Renal pelvis (tissue), 12 donors: ENCODE measurements at places on chromosomes 3 and 15. TPM values are rescaled to one million over a fixed set of nuclear protein-coding genes. Genes with fewer than 3 reads are reported as not detected.

Gene RHCG
- 2.0 TPM for polyA plus RNA-seq

Gene GP5
- 0.71 TPM for polyA plus RNA-seq

Gene EMC7
- polyA plus RNA-seq: 84.8 TPM

DNA sequence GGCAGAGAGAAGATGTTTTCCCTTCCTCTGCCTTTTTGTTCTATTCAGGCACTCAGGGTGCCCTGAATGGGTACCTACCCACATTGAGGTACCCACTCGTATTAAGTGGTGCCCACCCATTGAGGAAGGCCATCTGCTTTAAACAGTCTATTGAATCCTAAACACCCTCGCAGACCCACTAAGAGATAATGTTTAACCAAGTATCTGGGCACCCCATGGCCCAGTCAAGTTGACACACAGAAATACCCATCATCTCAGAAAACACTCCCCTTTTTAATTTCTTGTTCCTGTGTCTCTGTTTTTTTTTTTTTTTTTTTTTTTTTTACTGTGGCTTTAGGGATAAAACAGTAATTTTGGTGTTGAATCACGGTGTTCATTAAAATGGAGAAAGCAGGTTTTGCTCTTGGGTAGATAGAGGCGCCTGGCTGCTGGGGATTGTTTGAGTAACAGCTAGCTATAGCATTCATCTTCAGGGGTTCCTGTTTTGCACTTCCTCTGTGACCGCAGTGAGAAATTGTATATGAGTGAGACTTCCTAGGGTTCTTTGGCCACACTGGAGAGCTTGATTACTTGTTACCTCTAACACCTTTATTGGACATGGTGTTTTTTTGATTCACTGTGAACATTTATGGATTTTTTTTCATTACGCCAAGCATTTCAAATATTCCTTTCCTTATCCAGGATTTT, 259.1 kb downstream of the PTPRG start:
- no peak for DNase-seq

DNA sequence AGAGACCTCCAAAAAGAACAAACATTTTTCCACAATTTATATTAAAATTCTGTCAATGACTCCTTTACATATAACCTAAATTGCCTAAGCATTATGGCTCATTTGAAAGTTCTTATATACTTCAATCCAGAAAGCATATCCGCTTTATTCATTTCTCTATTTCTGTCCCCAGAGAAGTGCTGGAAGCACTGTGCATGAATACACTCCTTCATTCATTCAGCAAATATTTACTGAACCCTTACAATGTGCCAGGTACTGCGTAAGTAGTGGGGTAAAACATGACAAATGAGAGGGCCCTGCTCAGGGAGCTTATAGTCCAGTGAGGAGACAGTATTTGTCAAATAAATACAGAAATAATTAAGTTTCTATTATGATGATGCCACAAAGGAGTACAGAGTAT, 3.3 kb downstream of the PDCD10 start:
- no peak for DNase-seq

- DNase-seq: peak; percentile 93
These were observed 19.7 kb downstream of the TMEM43 start for GRCh38 chr3:14144423-14145075.

GRCh38 chr15:36784098-36784670, 204.8 kb downstream of the CDIN1 start:
- no peak for DNase-seq

DNA sequence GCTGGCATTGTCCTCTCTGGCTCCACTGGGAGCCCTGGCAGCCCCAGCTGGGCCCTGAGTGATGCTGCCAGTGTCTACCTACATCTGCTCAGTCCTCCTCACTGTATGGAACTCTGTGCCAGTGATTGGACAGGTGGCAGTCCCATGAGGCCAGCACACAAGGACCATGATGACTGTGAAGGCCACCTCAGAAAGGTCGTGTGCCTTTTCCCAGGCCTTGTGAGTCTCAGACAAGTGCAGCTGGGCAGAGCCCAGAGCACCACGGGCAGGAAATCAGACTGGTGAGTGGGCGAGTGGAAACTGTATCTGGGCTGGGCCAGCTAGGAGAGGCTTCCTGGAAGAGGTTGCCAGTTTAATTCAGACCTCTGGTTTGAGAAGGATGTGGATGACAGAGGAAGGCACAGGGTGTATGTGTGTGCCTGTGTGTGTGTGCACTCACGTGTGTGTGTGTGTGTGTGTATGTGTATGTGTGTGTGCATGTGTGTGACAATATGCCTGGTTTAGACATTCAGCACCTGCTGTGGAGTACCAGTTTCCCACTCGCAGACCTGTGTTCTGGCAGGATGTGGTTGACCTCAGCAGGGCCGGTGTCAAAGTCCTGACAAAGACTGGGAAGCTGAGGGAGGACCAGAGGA, 7.0 kb downstream of the MAPKAPK3 start:
- no peak for DNase-seq

- no peak for DNase-seq
These were observed 604 bp downstream of the GNAI2 start for GRCh38 chr3:50236484-50237132.

GRCh38 chr3:133948131-133948810, 52.6 kb upstream of the RAB6B start:
- no peak for DNase-seq

DNA sequence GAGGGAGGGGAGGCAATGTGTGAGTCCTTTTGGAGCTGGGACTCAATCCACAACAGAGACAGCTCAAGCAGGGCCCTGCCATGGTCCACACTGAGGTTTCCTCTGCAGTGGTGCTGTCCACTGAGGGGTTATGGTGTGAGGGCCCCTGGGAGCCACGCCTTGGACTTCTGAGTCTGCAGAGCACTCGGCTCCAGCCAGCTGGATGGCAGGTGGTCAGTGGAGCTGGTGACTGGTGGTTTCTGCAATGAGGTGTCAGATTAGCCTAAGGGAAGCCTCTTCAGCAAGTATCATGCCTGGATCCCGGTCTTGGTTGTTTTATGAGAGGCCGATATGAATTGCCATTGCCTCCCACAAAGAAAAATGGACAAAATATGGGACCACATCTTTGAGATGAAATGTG, 21.7 kb downstream of the LSM3 start:
- no peak for DNase-seq

DNA sequence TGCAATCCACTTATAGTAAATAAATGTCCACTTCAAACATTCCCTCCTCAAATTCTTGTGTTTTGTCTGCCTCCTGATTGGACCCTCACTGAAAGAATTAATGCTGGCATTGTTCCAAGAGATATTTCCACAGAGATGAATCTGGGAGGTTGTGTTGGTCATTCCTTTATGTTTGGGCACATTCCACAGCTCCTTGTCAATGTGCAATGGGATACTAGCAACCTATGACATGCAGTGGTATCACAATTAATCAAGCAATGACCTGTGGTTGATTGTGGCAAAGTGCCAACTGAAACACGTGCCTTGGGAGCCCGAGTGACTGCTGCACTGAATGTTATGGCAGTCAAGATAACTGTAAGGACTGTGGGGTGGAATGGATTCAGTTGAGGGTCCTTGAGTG, 55.0 kb upstream of the SNRPN start:
- DNase-seq: no peak

DNA sequence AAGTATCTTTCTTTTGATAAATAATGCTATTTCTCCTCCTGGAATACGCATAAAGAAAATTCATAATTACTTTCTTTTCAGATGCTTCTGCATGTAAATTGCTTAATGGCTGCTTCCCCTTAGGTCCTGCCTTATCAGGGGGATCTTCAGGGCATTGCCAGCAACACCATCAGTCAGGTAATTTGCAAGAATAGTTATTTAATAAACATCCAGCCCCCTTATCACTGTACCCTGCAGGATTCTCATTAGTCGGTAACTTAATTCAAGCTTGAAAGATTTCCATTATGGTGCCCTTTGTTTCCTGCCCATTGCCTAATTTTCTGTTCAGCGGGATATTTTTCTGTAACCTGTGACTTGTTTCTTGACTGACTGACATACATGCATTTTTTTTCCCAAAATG, 414.5 kb downstream of the MFSD1 start:
- no peak for DNase-seq

- no peak for DNase-seq
These were observed 43.0 kb downstream of the NLGN1 start for GRCh38 chr3:173440514-173440913.

- DNase-seq: no peak
These were observed 647.1 kb upstream of the KCNMB2 start for GRCh38 chr3:177889161-177889560.

DNA sequence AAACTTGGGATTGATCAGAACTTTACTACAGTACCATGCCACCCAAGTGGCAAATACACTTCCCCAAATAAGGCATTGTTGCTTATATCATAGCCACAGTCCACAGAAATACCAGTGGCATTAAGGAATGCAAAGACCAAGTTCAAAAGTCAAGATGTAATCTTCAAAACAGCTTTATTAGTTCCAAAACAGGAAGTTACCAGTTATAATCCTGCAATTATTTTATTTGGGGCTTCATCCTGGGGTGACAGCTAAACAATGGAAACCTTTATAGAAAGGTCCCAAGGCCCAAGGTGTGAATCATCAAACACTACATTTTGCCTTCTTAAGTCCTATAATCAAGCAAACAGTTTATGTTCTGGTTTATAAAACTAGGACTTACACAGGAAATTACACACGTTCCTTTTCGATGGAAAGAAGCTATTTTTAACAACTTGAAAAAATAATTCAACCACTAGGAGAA, 30.3 kb upstream of the RNF7 start:
- DNase-seq: no peak

GRCh38 chr3:187098923-187099512, 40.3 kb downstream of the RPL39L start:
- DNase-seq: no peak
